Stimulated activated CD8-positive, alpha-beta memory T cell treated with anti-CD3 and anti-CD28 coated beads, Interleukin-4, amount 100 ng/mL, for 1 hour (primary cell): ENCODE measurements at places on chromosomes 5 and 9.

- DNase-seq = no peak
Measured at GRCh38 chr5:137310051-137310730, 188.9 kb downstream of the SPOCK1 start.

GRCh38 chr9:97557606-97558095 is 56.2 kb downstream of the TMOD1 start:
- no peak for DNase-seq

DNA sequence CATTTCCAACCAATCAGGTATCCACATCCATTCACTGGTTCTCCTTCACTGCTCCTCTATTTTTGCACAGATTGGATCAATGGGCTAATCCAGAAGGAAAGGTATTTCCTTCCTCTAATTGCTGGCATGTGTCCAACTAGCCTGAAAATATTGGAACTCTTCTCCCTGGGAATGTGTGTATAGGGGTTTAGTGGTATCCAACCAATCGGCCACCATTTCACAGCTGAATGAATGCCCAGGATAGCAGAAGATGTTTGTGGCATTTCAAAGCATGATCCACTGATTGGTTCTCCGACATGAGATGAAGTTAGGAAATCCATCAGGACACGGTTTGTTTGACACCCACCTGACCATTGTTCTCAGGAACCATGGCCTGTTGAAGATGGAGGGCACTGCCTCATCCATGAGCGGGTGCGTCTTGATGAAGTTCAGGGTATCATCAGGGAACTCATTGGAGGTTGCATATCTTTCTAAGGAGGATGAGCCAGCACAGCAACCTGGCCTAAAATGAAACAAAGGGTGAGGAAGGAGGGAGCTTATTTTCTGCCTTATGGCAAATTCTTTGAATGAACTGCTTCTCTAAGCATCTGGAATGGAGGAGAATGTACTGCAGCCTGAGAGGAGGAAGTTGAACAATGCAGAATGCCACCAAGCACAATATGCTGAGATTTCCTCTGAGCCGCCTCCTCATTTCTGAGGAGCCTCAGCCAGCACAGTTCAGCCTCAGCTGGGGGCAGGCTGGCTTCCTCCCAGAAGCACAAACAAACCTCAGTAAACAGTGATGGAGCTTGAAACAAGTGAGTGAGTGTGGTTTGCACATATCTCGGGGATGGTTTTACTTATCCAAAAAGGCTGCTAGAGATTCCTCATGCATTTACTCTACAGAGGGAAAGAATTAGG is 94.6 kb downstream of the SEMA6A start:
- DNase-seq = no peak

GRCh38 chr9:117184173-117184572 is 230.7 kb downstream of the ASTN2 start:
- DNase-seq = no peak

DNA sequence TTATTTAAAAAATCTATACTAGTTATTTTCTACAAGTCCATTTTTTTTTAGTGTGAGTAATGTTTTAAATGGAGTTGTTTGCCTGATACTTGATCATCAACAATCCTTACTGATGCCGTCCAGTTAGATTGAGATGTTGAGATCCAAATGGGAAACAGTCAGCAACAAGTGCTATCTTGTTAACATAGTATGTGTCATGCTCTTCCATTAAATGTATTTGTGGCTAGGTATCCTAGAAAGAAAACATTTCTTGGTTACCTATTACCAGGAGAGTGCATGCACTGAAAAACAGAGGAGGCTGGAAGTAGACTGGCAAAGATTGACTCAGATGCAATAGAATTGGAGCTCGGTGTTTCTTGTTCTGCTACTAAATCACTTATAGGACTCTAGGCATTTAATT is 123.4 kb upstream of the MAN2A1 start:
- no peak for DNase-seq

DNA sequence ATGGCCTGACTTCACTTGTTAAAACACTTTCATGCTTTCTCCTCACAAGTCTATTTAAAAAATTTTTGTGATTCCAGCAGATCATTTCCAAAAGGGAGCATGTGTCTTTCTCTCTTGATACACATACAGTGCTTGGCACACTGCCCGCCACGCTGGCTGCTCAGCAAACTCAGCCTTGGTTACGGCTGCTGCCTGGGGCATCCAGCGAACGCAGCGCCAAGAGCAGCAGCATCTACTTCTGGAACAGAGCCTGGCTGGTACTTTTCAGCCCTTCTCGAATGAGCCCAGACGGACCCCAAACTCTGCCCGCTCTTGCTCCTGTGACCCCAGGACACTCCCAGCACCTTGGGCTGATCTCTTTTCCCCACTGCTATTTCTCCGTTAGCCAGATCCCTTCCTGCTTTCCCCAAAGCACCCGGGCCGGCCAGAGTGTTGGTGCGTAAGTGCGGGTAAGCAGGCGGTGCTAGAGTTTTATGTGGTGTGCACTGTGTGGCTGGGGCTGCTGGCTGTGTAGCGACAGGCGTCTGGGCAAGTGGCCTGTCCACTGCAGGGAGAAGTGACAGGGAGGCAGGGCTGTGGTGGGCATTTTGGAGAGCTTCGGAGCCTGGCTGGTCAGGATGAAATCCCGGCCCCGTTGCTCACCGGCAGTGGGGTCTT is 73.2 kb downstream of the SH3PXD2B start:
- no peak for DNase-seq

DNA sequence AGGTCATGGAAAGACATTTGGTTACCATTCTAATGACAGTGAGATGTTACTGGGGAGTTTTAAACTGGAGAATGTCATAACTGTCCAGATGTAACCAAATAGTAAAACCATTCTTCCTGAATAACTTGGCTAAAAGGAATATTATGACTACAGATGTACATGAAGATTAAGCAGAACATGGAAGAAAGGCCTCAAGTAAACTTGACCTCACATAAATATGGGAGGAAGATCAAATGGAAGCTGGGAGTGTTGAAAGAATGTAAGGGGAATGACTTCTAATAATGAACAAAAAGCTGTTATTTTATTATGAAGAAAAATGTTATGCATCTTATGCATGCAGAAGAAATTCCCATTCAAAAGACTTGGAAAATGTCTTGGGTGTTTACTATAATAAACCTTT is 107.7 kb upstream of the CDKN2B start:
- DNase-seq = no peak

DNA sequence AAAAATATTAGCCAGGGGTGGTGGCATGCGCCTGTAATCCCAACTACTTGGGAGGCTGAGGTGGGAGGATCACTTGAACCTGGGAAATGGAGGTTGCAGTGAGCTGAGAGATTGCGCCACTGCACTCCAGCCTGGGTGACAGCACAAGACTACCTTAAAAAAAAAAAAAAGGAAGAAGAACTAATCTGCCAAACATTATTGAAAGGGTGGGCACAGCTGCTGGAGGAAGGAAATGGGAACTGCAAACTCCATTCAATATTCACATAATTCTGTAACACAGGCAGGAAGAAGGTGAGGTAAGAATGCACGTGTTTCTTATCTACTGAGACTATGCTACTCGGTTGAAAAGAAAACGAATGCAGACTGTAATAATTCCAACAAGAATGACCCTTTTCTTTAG is 121.1 kb upstream of the GNA14 start:
- no peak for DNase-seq

GRCh38 chr5:7886849-7887475 is 18.0 kb downstream of the MTRR start:
- no peak for DNase-seq

DNA sequence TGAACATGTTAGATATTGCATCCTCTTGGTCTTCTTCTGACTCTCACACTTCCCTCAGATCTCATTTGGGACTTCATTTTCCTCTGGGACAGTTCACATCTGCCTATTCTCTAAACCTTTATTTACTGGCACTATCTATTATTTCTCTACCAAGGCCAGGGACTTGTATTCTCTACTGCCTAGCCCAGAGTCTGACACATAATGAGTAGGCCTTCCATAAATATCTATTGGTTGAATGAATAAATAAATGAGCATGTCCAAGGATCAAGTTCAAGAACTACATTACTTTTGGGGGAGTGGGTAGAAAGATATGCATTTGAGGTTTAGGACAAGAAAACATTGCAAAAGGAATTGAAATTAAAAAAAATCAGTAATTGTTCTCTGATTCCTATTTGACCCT is 250.3 kb downstream of the TRIM32 start:
- no peak for DNase-seq

GRCh38 chr9:71592400-71592799 is 175.9 kb downstream of the CEMIP2 start:
- no peak for DNase-seq

DNA sequence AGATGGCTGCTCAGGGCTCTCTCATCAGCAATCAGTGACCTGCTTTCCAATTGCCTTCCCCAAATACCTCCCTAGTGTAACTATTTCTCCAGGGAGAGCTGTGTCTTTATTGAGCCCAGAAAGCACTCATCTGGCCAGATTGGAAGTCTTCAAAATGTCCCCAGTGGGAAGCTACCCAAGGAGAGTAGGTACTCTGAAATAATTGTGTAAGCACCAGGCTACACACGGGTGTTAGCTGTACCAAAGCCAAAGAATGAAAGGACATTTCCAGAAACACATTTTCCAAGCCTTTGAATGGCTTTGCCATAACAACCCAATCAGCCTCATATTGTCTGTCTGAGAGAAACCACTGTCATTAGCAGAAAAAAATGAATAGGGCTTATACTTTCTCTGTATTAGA is 318.8 kb downstream of the FAM170A start:
- no peak for DNase-seq

DNA sequence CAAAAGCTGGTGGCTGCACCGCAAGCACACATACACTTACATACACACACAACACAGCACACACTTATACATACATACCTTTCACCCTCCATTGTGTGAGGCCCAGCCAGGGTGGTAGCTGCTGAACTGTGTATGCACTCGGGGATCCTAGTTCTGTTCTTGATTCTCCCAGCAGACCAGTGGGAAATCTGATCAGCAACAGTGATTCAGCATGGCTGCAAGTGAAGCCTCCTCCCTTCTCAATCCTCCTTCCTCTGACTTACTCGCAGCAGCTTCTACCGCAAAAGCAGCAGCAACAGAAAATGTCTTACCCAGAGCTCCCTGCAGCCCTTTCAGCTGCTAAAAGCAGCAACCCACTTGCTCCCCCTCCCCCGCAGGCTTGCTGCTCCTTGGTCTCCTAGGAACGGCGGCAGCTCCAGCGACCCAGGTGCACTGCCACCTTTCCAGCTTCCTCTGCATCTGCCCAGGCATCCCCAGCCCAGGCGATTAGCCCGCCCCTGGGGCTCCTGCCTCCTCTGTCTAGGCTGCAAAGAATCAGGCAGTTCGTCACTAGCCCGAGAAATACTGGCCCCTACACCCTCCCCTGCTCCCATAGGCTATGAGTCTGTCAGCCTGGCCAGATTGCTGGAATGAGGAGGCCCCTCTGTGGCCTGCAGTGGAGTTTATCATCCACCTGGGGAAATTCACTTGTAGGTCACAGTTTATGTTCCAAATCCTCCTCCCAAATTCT is at the start of gene KLHL3:
Gene KLHL3 (minus strand): TSS at position 535 of the 730 bp plus-strand sequence. CDS start 443 bp downstream, at position 92.
- no peak for DNase-seq

DNA sequence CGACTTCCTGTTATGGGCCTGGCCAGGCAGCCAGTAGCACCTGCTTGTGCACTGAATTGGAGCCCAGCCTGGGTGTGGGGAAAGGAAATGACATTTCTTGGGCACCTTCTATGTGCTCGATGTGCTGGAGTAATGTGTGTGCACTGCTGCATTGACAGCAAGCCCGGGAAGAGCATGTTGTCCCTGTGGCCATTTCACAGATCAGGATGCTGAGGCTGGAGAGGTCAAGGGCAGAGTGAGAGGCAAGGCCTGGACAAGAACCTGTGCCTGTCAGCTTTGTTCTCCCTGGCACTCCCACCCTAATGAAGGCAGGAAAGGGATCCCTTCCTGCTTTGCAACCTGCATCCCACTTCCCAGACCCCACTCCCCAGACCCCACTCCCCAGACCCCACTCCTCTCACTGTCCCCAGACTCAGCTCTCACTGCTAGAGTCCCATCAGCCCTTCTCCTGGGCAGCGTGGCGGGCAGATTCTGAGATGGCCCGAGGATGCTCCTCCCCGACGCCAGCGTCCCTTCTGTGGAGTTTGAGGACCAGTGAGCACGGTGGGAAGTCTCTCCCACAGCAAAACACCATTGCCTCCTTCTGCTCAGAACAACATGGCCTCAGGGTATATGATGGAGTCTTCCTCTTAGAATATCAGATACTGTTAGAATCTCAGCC is 49.6 kb downstream of the BARX1 start:
- DNase-seq = no peak

GRCh38 chr5:142280066-142281007 is 44.5 kb downstream of the SPRY4 start:
- no peak for DNase-seq

DNA sequence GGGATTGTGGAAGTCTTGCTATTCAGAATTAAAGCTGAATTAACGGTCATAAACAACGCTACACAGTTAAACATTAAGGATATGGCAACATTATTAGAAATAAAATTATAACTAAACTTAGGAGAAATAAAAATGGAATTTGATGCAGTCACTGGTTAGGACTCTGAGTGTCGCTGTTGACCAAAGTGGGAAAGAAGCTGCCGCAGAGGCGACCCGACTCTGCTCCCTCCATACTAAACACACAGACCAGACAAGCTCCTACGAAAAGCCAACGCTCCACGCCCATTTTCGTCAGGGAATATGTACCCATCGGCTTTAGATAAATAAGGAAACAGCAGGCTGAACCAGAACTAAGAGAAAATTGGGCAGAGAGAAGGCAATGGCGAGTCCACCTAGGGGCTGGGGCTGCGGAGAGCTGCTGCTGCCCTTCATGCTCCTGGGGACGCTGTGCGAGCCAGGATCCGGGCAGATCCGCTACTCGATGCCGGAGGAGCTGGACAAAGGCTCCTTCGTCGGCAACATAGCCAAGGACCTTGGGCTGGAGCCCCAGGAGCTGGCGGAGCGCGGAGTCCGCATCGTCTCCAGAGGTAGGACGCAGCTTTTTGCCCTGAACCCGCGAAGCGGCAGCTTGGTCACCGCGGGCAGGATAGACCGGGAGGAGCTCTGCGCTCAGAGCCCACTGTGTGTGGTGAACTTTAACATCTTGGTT is at the start of gene PCDHGA5:
Gene PCDHGA5 (plus strand): TSS at position 211 of the 709 bp plus-strand sequence. CDS start 169 bp downstream, at position 380.
- no peak for DNase-seq

DNA sequence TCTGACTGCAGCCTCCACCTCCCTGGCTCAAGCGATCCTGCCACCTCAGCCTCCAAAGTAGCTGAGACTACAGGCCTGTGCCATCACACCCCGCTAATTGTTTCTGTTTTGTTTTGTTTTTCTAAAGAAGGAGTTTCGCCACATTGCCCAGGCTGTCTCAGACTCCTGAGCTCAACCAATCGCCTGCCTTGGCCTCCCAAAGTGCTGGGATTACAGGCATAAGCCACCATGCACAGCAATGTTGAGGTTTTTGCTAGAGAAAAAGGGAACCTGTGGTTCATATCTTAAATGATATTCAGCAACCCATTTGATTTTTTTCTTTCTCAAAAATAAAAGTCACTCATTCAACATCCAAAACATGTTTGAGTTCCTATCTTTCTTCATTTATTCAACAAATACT is 20.4 kb upstream of the DELE1 start:
- DNase-seq = no peak

- no peak for DNase-seq
Measured at GRCh38 chr5:50958852-50959457, 292.5 kb downstream of the PARP8 start.

- DNase-seq = no peak
Measured at GRCh38 chr9:37776328-37776727, 8.5 kb downstream of the EXOSC3 start.
